ENCODE measurements at places on chromosomes 2 and 18.

- no peak for DNase-seq
- H3K36me3 ChIP-seq = no peaks in the 10 kb centered on the region
- peaks cover 14% of the 10 kb centered on the region for H3K4me1 ChIP-seq
- H3K27me3 ChIP-seq = peaks cover 55% of the 10 kb centered on the region
- H3K27ac ChIP-seq = no peak overlapping the region
Measured at GRCh38 chr2:181673173-181673572, 7.1 kb downstream of the NEUROD1 start.

- no peaks in the 10 kb centered on the region for H3K4me1 ChIP-seq
- no peak for DNase-seq
- H3K27ac ChIP-seq = no peak overlapping the region
- no peak overlapping the region for H3K4me3 ChIP-seq
Measured at GRCh38 chr2:32811696-32812095, 135.1 kb upstream of the LTBP1 start.

- peaks cover 17% of the 10 kb centered on the region for H3K27me3 ChIP-seq
- no peaks in the 10 kb centered on the region for H3K36me3 ChIP-seq
- no peak overlapping the region for H3K4me3 ChIP-seq
- no peak for DNase-seq
- no peak overlapping the region for H3K27ac ChIP-seq
Measured at GRCh38 chr2:66559672-66560071, 124.7 kb downstream of the MEIS1 start.

DNA sequence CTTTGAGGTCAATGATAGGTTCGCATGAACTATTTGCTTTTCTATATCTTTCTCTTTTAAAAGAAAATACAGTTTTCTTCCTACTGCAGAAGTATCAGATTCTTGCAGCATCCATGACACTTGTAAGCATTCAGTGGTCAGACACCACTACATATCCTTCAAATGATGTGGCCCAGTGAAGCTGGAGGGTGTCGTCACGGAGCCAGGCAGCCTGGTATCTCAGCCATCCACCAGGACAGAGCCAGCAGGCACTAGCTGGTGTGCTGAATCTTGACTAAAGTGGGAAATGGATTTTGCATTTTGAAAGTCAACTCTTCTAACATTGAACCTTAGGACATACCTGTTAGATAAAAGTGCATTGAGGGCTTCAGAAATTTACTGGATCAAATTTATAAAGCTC is 5.4 kb downstream of the KLHL14 start:
- DNase-seq = no peak
- no peaks in the 10 kb centered on the region for H3K36me3 ChIP-seq
- H3K27ac ChIP-seq = no peak overlapping the region
- no peaks in the 10 kb centered on the region for H3K4me1 ChIP-seq
- H3K27me3 ChIP-seq = peaks cover 34% of the 10 kb centered on the region
- peak overlapping the region; percentile 52 for H3K4me3 ChIP-seq

DNA sequence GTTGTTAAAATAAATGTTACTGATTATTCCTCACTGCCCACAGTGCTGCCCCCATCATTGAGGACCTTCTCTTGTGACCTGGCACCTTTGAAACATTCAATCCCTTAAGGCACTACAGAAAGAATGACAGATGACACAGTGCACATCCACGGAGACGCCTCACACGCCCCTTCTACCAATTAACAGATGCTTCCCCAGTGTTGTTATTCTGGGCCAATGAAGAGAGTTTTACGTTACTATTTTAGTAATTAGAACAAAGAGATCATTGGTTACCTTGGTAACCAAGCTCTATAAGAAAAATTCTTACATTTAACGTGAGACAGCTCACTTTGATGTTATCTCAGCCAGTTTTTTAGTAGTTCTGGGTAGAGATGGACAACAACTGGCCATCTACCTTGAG is 152.0 kb downstream of the ZNF236 start:
- H3K27ac ChIP-seq = no peak overlapping the region
- DNase-seq = no peak
- no peak overlapping the region for H3K4me3 ChIP-seq
- no peaks in the 10 kb centered on the region for H3K36me3 ChIP-seq
- no peaks in the 10 kb centered on the region for H3K27me3 ChIP-seq
- peaks cover 14% of the 10 kb centered on the region for H3K4me1 ChIP-seq

- no peak for DNase-seq
- no peaks in the 10 kb centered on the region for H3K4me1 ChIP-seq
Measured at GRCh38 chr18:64240316-64240715, 91.4 kb upstream of the LINC00305 start.

- H3K36me3 ChIP-seq = no peaks in the 10 kb centered on the region
- H3K27me3 ChIP-seq = peaks cover 2% of the 10 kb centered on the region
Measured at GRCh38 chr2:240989451-240990265, 8.8 kb upstream of the SNED1 start.

DNA sequence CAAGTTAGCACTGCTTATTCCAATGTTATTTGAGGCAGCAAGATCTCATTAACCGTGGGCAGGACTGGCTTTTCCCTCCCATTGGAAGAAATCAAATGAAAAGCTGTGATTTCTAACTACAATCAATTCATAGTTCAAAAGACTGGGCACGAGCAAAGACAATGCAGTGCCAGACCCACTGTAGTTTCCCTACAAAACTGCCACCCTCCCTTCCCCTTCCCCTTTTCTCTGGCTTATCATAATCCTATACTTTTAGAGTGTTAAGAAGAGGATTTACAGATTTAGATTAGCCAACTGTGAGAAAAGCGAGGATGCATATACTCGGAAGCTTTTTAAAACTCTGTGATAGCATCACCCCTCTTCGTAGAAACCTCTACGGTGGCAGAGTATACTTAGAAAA is 260.4 kb downstream of the STK39 start:
- no peaks in the 10 kb centered on the region for H3K4me1 ChIP-seq
- H3K27me3 ChIP-seq = no peaks in the 10 kb centered on the region
- H3K4me3 ChIP-seq = no peak overlapping the region
- H3K27ac ChIP-seq = no peak overlapping the region
- peaks cover 21% of the 10 kb centered on the region for H3K36me3 ChIP-seq
- no peak for DNase-seq

DNA sequence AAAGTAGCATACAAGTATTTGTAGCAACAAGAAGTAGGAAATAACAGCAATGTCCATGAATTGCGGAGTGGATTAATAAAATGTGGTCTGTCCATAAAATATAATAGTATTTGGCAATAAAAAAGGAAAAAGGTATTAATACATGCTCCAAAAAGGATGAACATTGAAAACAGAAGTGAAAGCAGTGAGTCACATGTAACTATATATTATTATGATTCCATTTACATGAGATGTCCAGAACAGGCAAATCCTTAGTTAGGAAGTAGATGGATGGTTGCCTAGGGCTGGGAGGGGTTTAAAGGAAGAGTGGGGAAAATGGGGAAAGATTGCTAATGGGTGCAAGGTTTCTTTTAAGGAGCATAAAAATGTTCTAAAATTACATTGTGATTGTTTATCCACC is 44.5 kb downstream of the CCDC74A start:
- H3K4me1 ChIP-seq = no peaks in the 10 kb centered on the region
- no peak overlapping the region for H3K4me3 ChIP-seq
- H3K27ac ChIP-seq = no peak overlapping the region
- DNase-seq = no peak
- no peaks in the 10 kb centered on the region for H3K36me3 ChIP-seq

DNA sequence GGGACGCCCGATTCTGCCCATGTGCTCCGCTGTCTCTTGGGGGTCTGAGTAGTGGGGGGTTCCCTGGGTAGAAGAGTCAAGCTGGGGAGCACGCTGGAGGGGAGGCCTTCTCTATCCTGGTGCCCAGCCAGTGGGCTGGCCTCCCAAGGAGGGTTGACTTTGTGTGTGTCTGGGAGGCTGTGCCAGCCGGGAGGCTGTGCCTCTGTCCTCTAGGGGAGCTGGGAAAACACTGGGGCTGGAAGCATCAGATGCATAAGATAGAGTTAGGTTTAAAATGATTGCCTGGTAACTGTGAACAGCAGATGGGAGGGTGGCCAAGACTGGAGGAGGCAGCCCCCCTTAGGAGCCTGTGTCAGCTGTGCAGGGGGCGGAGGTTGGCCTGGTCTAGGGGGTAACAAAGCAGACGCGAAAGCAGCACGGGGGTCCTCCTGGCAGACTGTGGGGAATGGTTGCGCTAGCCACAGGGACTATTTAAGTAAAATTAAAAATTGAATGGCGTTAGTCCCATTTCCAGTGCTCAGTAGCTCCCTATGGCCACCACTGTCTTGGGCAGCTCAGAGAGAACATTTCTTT is 1.3 kb downstream of the ING5 start:
- peaks cover 15% of the 10 kb centered on the region for H3K4me1 ChIP-seq
- H3K36me3 ChIP-seq = peaks cover 21% of the 10 kb centered on the region
- H3K27me3 ChIP-seq = no peaks in the 10 kb centered on the region
- peak overlapping the region; percentile 79 for H3K4me3 ChIP-seq

DNA sequence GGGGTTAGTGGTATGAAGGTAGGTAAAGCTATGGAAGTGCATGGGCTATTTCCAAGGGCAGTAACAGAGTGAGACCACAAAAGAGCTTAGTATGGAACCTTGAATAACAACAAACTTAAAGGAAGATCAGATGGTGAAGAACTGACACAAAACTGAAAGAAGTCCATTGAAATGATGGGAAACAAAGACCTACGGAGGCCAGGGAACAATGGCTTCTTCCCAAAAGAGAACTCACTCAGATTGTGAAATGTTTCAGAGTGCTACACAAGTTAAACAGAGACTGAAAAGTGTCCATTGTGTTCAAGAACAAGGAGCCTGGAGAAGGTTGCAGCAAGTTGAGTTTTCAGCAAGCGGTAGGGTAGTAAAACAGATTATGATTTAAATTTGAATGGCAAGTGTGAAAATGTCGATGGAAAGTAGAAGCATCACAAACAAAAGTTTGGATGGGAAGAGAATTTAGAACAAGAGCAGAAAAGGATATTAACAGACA is 700.0 kb upstream of the NXPH2 start:
- no peaks in the 10 kb centered on the region for H3K27me3 ChIP-seq
- H3K4me1 ChIP-seq = no peaks in the 10 kb centered on the region
- no peaks in the 10 kb centered on the region for H3K36me3 ChIP-seq
- H3K27ac ChIP-seq = no peak overlapping the region
- no peak for DNase-seq

GRCh38 chr18:56291294-56291693 is 347.1 kb downstream of the TXNL1 start:
- H3K4me1 ChIP-seq = peaks cover 7% of the 10 kb centered on the region
- no peaks in the 10 kb centered on the region for H3K36me3 ChIP-seq
- no peak overlapping the region for H3K4me3 ChIP-seq
- no peak for DNase-seq

GRCh38 chr2:206239157-206239556 is 35.3 kb upstream of the ZDBF2 start:
- H3K36me3 ChIP-seq = no peaks in the 10 kb centered on the region
- no peaks in the 10 kb centered on the region for H3K4me1 ChIP-seq
- no peak overlapping the region for H3K27ac ChIP-seq
- peaks cover 13% of the 10 kb centered on the region for H3K27me3 ChIP-seq
- DNase-seq = no peak

DNA sequence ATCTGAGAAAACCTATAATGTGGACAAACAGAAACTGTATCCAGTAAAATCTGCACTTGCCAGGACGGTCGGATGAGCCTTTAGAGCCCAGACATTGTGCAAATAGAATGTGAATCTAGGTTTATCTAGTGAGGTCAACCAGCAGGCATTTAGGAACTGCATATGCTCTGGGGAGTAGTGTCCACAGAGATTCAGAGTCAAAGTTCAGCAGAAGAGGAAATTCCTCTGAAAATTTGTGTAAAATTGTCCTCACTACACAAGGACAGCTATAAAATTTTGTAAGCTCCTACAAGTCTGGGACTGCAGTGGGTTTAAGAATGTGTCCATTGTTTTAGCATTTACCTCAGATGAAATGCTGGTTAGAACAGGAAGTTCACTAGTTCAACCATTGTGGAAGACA is 9.8 kb upstream of the NDUFV2 start:
- no peaks in the 10 kb centered on the region for H3K36me3 ChIP-seq
- H3K4me1 ChIP-seq = peaks cover 21% of the 10 kb centered on the region
- no peaks in the 10 kb centered on the region for H3K27me3 ChIP-seq
- H3K4me3 ChIP-seq = no peak overlapping the region
- H3K27ac ChIP-seq = peak overlapping the region; percentile 63

- H3K36me3 ChIP-seq = no peaks in the 10 kb centered on the region
- no peaks in the 10 kb centered on the region for H3K4me1 ChIP-seq
- no peaks in the 10 kb centered on the region for H3K27me3 ChIP-seq
- no peak overlapping the region for H3K27ac ChIP-seq
Measured at GRCh38 chr18:44216169-44216568, 464.5 kb upstream of the SETBP1 start.

DNA sequence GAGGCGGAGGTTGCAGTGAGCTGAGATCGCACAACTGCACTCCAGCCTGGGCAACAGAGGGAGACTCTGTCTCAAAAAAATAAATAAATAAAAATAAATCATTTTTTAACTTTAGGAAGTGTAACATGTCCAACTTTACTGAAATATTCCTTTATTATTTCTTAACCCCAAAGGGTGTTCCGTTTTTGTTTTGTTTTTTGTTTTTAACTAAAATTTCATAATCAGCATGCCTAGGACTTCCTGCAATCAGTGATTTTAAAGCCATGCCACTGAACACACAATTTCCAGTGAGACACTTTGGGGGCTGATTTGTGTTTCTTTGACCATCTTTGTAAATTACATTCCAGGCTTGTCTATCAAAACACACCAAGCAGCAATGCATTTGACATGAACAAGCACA is 7.1 kb downstream of the CATIP start:
- no peak for DNase-seq
- H3K4me1 ChIP-seq = peaks cover 20% of the 10 kb centered on the region
- H3K36me3 ChIP-seq = no peaks in the 10 kb centered on the region
- no peak overlapping the region for H3K4me3 ChIP-seq
- H3K27me3 ChIP-seq = no peaks in the 10 kb centered on the region
- no peak overlapping the region for H3K27ac ChIP-seq

GRCh38 chr2:187920511-187920910 is 366.3 kb upstream of the TFPI start:
- DNase-seq = no peak
- H3K4me3 ChIP-seq = no peak overlapping the region
- no peaks in the 10 kb centered on the region for H3K36me3 ChIP-seq
- no peaks in the 10 kb centered on the region for H3K4me1 ChIP-seq
- H3K27me3 ChIP-seq = peaks cover 3% of the 10 kb centered on the region

DNA sequence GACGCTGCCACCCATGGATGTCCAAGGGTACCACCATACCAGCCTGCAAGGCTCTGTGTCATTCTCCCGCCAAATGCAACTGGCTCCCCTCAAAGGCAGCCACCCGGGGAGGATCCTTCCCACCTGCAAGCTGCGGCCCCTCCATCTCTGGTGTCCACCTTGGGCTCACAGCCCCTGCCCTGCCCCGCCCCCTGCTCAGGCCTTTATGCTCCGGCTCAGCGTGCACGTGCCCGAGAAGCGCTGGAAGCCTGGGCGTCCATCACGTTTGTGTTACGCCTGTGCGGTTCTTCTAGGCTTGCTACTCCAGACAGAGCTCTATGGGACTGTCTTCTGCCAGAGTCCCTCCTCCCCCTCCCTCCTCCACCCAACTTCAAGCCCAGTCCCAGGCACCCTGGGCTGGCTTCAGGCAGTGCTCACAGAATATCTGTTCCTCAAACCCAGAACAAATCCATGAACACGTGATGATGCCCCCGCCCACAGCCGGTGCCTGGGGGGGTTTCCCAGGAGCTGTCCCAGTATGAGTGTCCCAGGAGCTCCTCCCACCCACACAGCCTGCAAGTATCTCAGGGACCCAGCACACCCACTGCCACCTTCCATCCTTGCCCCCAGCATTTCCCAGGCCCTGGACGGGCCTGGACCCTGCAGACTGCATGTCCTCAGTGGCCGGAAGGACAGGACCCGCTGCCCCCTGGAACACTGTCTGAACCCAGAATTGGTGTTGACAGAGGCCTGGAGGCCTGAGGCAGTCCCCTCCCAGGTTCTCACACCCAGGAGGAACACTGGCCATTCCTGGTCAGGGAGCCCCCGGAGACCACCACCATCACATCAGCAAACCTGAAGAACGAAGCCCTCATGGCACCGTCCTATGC is 30.3 kb downstream of the KIF1A start:
- peaks cover 18% of the 10 kb centered on the region for H3K27me3 ChIP-seq
- H3K4me3 ChIP-seq = no peak overlapping the region
- no peak for DNase-seq
- no peak overlapping the region for H3K27ac ChIP-seq
- peaks cover 3% of the 10 kb centered on the region for H3K4me1 ChIP-seq
- no peaks in the 10 kb centered on the region for H3K36me3 ChIP-seq

Measured in naive thymus-derived CD8-positive, alpha-beta T cell (primary cell).